ENCODE measurements at places on chromosomes 11 and 22.

DNA sequence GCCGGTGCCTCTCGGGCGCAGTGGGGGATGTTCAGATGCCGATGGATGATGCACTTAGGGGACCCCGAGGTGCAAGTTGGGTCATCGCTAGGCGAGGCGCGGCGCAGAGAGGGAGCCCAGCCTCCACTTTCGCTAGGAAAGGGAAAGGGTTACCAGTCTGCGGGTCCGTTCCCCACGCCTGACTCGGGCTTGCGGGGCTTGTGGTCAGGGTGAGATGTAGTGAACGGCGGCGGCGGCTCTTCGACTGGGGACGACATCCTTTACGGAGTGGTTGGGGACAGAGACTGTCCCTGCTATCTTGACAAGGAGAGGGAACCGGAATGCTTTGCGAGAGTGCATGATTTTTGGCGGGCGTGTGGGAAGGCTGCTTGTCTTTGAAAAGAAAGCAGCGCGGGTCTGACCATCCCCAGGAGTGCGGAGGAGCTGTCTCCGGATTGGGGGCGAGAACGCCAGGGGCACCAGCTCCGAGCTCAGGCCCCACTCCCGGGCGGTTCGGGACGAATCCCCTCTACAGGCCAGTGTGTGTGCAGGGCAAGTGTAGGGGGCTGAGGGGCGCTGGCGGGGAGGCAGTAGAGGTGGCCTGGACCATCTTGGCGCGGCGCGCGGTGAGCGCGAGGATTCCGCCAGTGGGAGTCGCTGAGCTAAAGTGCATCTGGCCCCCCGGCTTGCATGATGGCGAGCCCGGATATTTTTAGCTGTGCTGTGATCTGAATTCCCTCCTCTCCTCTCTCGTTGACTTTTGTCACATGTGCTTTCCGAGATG lies 1.1 kb downstream of the FAT3 start:
- peak; percentile 11 for DNase-seq

GRCh38 chr11:42490506-42490905 lies 821.3 kb upstream of the API5 start:
- DNase-seq, result no peak

DNA sequence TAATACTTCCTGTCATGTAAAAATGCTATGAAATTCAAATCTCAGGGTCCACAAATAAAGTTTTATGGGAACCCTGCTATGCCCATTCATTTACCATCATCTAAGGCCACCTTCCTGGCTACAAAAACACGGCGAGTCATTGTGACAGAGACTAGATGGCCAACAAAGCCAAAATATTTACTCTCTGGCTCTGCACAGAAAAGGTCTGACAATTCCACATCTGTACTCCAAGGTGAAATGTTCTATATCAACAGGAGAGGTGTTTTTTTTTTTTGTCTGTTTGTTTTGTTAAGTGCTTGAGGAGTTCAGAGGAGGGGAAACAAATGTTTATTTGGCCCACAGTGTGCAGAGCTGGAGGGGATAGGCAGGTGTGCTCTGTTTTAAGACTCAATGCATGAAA lies 18.6 kb upstream of the TMA7B start:
- no peak for DNase-seq

GRCh38 chr22:35783943-35784614 lies 66.4 kb downstream of the APOL5 start:
- no peak for DNase-seq

- DNase-seq, result no peak
Observed at GRCh38 chr11:2518983-2519340, 74.2 kb downstream of the KCNQ1 start.

- no peak for DNase-seq
Observed at GRCh38 chr11:118845369-118845768, 38.3 kb upstream of the CXCR5 start.

- DNase-seq, result no peak
Observed at GRCh38 chr22:31637891-31638618, 24.0 kb downstream of the PISD start.

- DNase-seq, result no peak
Observed at GRCh38 chr11:81772166-81772565, 961.5 kb downstream of the FAM181B start.

DNA sequence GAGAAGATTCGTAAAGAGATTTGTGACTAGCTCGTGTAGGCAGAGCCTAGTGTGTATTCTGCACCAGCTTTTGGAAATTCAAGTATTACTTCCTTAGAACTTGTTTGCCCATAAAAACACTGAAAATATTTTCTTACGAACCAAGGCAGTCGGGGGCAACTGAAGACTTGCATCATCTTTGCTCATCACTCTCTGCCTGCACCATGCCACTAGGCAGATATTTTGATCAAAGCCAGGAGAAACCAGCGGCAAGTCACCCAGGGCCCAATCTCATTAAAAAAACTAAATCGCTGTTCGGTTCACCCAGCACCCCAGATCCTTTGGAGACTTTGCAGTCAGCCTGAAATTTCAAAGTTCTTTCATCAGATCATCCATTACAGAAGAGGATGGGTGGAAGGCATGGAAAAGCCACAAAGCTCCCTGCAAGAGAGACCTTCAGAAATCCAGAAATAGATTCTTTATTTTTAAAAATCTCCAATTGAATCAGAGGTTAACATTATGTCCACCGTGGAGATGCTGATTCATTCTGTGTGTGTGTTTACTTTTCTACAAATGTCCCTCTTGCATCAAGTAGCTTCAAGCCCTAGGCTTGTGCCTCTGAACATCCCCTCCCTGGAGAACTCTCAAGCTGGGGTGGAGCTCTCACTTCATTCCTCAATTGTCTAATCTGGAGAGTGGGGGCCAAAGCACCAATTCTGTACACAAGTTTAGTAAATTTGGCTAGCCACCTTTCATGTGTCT lies 78.4 kb downstream of the ETS1 start:
- DNase-seq, result no peak

DNA sequence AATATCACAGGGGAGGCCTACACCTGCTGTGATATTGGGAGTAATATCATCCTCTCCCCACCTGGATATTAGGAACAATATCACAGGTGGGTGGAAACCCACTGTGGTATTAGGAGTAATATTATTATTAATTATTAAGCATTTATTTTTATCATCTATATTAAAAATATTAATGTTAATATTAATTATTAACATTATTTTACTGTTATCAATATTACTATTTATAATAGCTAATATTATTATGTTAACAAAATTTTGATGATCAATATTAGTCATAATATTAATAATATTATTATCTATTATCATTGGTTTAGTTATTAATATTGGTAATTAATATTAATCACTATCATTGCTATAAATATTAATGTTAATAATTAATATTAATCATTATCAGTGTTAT lies 161.1 kb upstream of the API5 start:
- DNase-seq, result no peak

DNA sequence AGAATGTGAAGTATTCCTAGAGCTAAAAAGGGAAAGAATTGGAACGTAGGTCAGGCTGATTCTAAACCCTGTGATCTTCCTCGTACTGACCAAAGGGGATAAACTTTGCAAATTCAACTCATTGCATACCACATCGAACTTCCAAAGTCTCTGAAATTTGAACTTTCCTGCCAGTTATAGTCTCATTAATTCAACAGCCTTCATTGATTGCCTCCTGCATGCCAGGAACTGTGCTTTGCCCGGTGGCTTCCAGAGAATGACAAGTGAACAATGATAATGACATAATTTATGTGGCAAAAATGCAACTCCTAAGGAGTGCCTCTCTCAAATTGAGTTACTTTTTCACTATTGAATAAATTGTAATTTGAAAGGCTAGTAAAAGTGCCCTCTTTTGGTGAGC lies 107.7 kb upstream of the LDLRAD3 start:
- DNase-seq, result no peak

- DNase-seq, result no peak
Observed at GRCh38 chr11:18791207-18791968, at the start of gene PTPN5. PTPN5 (minus strand) TSS chr11:18791798; CDS start chr11:18771958, 19,840 bp downstream.

- no peak for DNase-seq
Observed at GRCh38 chr11:119249671-119250010, 43.5 kb downstream of the CBL start.

DNA sequence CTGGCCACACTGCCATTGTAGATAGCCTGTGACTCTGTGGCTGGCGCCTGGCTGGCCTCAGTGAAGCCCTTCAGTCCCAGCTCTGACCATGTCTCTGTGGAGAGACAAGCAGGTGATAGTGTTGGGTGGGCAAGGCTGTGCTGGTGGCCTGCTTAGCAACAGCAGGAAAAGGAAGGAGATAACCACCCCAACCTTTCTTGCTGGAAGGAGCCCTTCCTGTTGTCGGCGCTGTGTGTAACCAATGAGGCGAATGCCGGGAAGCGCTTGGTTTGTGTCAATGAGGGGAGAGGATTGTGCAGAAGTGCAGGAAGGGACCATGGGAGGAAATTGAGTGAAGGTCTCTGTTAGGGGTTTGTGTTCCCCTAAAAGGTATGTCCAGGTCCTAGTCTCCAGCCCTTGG lies 27.3 kb downstream of the PARVB start:
- no peak for DNase-seq

DNA sequence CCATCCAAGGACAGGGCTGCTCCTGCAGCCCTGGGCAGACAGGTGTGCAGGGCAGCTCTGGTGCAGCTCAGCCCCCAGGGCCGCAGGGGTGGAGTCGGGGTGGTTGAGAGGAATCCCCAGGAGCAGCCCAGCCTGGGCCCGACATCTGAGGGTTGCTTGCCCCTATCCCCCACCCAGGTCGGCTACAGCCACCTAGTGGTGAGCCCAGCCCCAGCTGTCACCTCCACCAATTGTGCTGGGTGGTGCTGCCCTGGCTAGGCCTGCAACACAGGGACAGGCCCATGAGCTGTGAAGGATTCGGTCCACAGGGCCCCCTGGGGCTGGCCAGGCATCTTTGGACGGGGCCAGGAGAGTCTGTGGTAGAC lies 29.6 kb downstream of the RTN4R start:
- DNase-seq, result peak; percentile 63

Measured in heart right ventricle (tissue), 16 donors.